ENCODE measurements at places on chromosomes 7 and 10. TPM values are rescaled to one million over a fixed set of nuclear protein-coding genes. Genes with fewer than 3 reads are reported as not detected.

GRM3 gene
- total RNA-seq, result not detected

DNA sequence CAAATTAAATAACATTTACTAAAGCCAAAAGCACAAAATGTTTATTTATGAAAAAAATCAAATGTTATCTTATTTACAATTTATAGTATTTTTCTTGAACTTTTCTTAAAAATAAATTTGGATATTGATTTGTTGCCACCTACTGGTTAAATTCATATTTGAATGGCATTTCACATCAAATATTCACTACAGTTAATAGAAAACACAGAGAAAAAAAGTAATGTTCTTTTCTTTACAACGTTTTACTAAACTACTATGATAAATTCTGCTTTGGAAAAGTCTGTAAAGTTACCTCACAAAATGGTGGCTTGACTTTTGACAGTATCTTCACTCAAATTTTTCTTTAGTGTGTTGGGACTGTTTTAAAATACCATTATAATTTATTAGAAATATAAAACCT, 52.7 kb downstream of the SRPK2 start:
- DNase-seq, result no peak

- DNase-seq, result no peak
Observed at GRCh38 chr10:85645053-85645452, 721.5 kb downstream of the GRID1 start.

ERV3-1 gene
- 7.7 TPM for total RNA-seq

GRCh38 chr7:97017192-97018125, 7.2 kb downstream of the DLX5 start:
- no peak for DNase-seq

GRCh38 chr10:49761789-49762565, at the start of gene OGDHL:
TSS of gene OGDHL (minus strand) at chr10:49762323. CDS start at chr10:49758592, 3,731 bp downstream.
- DNase-seq, result peak; percentile 57

DNA sequence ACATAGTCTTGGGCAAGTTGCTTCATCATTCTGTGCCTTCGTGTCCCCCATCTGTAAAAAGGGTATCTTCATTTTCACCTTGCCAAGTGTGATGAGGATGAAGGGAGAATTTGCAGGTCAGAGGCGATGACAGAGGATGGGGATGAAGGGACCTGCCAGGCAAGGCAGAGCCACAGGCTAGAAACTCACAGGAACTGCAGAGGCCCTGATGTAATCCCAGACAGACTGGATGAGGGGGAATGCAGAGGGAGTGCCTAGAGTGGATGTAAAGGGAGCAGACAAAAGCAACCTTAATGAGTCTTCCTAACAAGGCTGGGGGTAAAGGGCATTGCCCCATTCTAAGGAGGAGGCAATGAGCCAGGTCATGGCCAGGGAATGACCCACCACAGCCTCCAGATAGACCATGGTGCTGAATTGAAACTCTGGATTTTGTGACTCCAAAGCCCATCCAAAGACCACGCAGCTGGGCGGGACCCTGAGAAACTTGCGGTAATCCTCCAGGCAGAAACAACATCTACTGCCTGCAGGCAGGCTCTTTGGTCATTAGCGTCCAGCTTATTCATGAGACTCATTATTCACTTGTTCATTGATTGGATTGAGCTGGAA, 1.9 kb downstream of the ANTXRL start:
- no peak for DNase-seq

DNA sequence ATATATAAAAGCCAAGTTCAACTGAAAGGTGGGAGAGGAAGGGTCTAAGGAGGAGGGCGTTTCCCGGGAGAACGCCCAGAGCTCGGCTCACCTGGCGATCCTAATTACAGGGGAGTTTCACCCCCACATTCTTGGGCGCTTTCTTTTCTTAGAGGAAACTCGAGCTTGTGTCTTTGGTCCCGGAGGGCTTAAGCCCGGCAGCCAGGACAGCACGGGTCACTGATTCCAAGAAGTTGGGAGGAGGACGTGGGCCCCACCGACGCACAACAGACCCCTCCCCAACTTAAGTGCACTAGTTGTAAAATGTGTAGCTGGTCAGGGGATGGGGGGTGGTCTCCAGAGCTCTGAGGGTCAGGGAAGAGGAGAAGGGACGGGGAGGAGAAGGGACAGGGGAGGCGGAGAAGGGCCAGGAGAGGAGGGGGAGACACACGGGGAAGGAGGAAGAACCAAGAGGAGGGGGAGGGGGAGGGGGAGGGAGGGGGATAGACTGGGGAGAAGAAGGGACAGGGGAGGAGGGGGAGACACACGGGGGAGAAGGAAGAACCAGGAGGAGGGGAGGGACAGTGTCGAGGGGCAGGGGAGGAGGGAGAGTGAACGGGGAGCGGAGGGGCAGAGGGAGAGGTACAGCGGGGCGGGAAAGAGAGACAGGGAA, 874 bp downstream of the BAIAP2L1 start:
- DNase-seq, result no peak

DNA sequence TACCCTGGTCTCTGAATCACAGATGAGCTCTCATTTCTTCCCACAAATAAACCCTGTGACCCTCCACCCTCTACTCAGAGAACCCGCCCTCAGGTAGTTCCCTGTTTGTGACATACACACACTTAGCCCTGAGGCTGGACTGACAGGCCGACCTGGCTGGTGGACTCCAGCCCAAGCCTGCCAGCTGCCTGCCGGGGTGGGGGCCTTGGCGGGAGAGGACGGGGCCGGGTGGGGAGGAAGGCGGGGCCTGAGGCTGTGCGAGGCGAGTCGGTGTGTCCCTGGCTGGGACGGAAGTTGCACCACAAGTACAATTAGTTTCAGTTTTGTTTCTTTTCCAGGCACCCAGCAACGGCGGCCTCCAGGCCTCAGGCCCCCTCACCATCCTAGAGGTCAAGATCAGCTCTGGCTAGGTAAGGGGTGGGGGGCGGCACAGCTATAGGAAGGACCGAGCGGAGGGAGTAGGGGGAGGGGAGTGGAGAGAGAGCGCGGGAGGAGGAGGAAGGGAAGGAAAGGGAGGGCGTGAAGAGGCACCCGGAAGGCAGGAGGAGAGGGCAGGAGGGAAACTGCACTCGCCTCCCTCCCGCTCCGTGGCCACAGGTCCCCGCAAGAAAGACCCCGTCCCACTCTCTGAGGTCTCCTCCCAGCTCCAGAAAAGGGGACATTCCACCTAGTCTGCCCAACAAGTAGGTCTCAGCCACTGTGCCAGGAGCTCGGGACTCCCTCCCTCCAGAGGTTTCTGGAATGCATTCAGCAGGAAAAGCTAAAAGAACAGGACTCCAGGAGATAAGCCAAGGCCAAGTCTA, at the start of gene TRIM56:
TRIM56 (plus strand) TSS at position 320 of the 803 bp plus-strand sequence. CDS start 1,832 bp downstream, outside the sequence.
- DNase-seq, result peak; percentile 95

SORCS1 gene
- 0.40 TPM for total RNA-seq

PPP1R17 gene
- total RNA-seq, result not detected
